ENCODE measurements at places on chromosomes 6 and 20.

DNA sequence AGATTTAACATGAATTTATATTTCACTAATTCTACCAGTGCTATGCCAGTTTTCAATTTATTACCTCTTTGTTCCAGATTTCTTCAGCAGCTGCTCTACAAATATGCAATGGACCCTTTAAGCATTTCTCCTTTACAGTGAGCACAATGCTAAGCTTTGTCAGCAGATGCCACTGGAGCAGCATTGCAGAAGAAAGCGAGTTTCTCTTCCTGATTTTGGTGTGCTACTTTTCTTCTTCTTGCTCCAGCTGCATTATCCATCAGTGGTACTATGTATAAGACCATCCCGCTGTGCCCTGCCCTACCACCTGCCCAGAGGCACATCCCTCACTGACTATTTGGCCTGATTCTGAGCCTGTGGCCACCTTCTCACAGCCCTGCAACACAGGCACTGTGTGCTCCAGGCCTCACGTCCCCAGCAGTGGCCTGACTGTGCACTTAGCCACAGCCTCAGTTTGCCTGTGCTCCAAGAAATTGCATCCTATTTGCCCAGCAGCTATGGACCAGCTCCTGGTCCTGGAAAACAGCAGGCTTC, 84.1 kb downstream of the TNFAIP3 start:
- no peak for DNase-seq

DNA sequence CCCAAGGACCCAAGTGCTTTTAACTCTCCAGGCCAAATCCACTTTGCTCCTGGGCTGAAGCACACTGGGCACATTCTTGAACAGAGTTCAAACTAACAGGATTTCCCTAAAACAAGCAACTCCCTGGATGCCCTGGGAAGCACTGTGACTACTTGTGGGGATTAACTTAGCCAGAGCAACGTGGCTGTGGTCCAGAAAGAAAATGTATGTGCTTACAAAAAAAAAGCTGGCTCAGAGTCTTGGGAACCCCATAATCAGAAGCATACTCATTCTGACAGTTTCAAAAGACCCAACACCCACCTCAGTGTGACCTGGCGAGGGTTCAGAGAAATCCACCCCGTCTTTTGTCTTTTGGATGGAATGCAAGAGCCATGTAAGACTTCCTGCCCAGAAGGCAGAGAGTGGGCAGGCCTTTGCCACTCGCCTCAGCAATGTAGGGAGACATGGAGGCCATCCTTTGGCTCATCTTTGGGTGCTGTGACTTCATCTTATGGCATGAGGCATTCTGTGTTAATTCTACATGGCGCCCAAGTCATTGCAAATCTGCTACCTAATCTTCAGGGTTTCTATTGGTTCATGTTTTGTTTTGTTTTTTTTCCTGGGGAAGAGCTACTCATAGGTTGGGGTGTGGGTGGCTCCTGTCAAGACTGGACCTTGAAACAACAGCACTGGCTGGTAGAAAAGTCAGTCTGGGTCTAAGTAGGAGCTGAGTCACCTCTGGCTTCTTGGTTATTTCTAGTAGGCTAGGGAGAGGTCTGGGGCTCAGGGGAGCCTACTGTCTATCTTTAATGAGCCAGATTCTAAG, 248.6 kb upstream of the SUPT3H start:
- peak; percentile 36 for DNase-seq

GRCh38 chr6:130934848-130935585, 107.8 kb downstream of the SMLR1 start:
- DNase-seq = peak; percentile 20

DNA sequence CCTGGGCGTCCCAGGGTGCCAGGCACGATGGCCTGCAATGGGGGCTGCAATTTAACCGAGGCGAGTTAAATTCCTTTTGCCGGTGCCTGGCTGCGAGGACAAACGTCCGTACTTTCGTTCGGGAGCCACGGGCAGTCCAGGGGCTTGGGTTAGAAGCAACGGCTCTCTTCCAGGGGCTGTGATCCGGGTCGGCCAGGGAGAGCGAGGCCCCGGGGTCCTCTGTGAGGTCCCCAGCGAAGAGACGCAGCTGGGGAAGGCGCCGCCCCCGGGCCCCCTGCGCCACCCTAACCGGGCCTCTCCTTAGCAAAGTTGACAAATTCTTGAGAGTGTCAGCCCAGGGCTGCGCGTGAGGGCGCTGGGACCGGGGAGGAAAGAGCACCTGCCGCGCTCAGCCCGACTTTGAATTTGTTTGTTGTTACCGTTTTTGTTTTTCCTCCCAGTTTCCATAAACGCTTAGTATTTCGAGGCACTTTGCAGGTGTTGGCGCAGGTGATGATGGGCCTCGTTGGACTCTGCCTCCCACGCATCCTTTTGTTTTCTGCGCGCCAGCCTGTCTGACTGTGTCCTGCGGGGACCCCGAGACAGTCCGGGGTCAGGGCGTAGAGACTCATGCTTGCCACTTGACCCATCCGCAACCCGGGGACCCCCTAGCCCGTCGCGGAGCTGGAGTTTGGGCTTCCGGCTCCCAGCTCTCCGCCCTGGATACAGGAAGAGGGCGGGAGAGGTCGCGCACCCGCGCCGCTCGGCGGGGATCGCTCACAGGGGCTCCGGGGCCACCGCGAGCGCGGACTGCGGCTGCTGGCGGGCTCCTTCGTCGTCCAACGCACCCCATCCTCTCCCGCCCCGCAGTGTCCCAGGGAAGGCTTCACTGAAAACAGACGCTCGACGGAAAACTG, 5.8 kb downstream of the OLIG3 start:
- DNase-seq = no peak

- peak; percentile 44 for DNase-seq
These were observed 64.0 kb downstream of the THBS2 start for GRCh38 chr6:169189686-169190085.

DNA sequence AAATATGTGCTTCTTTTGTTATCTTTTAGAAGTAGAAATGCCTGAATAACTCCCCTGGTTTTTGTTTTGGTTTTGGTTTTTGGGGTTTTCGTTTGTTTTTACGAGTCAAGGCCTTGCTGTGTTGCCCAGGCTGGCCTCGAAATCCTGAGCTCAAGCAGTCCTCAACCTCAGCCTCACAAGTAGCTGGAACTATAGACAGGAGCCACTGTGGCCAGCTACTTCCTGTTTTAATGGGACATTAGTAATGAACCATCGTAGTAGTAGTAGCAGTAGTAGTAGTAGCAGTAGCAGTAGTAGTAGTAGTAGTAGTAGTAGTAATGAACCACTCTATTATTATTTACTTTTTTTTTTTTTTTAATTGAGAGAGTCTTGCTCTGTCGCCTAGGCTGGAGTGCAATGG, 66.0 kb downstream of the UBR2 start:
- no peak for DNase-seq

DNA sequence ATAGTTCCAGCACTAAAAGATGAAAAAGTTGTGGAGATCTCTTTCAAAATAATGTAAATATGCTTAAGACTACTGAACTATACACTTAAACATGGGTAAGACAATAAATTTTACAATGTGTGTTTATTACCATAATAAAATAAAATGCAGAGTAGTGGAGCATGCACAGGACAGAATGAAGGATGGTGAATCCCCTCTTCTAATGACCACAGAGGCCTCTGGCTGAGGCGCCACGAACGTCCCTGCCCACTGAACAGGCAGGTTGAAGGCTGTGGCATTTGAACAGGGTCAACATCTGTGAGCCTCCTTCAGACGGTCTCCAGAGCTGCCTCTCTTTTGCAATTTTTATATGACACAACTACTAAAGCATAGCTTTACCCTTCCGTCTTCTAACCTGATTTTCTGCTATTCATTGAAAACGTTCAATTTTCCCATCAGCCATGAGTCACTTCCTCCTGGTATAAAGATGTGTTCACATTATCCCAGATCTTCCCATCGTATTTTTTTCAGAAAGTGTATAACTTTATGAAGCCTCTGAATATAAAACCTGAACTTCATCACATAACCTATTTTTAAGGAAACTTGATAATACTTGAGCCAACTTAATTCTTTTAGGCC, 37.8 kb downstream of the ADGRF4 start:
- no peak for DNase-seq
